ENCODE measurements at places on chromosomes 13 and 19.

DNA sequence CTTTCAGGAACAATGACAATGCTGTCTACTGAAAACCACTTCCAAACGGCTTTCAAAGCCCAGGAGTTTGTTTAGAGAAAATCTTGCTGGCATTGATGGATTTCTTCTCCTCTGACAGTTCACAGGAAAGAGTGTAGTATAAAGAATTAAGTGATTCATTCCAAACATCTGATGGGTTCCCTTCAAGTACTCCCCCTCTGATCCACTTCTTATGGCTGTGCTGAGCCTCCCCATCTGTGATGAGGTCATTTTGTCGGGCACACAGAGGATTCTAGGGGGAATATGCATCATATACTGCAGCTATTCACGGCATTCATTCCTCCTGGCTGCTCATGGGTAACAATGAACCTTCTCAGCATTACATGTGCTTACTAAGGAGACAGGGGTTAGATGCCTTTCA, 107.9 kb downstream of the RGCC start:
- DNase-seq, result no peak

GRCh38 chr13:113531041-113531873, 40.7 kb upstream of the DCUN1D2 start:
- DNase-seq, result peak; percentile 75

GRCh38 chr13:27955014-27955591, 14.0 kb downstream of the CDX2 start:
- DNase-seq, result no peak

DNA sequence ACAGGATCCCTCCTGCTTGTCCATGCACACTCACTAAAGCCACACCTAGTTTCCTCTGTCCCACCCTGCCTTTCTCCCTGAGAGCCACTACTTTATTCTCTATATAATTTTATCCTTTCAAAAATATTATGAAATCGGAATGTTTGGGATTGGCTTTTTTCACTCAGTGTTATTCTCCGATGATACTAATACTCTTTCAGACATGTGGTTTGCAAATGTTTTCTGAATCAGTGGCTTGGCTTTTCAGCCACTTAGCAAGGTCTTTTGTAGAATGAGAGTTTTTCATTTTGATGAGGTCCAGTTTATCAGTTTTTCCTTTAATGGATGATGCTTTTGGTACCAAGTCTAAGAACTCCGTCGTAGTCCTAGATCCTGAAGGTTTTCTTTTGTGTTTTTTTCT, 11.6 kb downstream of the SPATA13 start:
- DNase-seq, result no peak

DNA sequence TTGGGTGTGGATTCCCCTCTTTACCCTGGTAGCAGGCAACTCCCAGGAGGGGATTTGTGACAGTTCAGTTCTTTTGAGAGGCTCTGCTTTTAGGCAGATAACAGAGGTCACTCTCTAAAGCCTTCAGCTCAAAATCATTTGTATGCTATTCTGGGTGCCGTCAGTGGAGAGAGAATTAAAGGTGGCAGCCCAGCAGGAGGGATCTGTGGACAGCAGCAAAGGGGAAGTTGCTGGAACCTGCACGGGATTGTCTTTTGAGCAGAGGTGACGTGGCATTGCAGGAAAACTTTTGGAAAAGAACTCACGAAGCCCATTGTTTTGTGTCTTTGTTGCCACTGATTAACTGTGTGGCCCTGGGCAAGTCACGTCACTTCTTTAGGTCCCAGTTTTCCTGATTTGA, 62.4 kb upstream of the C1QTNF9 start:
- DNase-seq, result no peak

DNA sequence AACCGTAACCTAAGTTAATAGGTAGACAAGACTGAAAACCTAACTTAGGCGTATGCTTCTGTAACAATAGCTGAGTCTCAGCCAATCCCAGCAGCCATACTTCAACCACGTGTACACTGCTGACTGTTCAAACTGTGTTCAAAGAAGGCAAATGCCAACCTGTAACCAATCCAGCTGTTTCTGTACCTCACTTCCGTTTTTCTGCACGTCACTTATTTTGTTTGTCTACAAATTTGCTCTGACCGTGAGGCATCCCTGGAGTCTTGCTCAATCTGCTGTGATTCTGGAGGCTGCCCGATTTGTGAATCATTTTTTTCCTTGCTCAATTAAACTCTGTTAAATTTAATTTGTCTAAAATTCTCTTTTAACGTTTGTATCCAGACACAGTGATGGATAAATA, 59.2 kb downstream of the EDNRB start:
- no peak for DNase-seq

GRCh38 chr13:72457151-72457550, 270.3 kb downstream of the MZT1 start:
- DNase-seq, result no peak

GRCh38 chr19:4454747-4455718, 2.6 kb downstream of the UBXN6 start:
- no peak for DNase-seq

- no peak for DNase-seq
Measured at GRCh38 chr13:24221007-24221406, 60.5 kb downstream of the SPATA13 start.

DNA sequence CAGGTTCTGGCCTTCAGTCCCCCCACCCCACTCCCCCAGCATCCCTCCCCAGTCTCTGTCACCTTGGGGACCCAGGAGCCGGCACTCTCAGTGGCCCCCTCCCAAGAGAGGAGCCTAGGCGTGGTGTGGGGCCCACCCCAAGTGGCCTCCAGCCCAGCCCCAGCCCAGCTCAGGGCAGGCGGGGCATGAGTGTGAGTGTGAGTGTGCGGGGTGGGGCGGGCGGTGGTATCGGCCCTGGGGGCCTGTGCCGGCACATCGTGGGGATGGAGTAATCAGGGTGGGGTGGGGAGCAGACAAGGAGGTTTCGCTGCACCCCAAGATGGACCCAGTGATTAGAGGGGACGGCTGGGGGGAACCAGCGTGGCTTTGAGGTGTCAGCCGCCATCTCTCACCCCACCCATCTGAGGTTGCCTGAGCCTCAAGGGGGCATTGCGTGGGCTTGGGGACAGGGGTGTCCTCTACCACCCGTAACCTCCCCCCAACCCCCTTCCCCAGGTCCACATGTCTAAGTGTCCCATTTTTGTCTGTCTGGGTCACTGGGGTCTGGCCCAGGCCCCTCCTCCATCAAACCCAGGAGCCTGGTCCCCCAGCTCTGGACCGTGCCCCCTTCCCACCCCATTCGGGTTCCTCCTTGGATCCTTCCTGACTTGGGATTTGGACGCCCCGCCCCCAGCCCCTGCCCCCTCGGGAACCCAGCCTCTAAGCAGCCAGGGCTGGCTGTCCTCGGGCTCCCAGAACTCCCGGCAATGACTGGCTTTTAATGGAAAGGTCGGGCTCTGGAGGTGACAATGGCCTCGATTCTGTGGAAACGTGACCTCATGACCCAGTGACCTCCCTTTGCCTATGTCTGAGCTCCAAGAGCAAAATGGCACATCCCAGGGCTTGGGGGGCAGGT, 6.9 kb upstream of the SULT2B1 start:
- DNase-seq, result no peak

DNA sequence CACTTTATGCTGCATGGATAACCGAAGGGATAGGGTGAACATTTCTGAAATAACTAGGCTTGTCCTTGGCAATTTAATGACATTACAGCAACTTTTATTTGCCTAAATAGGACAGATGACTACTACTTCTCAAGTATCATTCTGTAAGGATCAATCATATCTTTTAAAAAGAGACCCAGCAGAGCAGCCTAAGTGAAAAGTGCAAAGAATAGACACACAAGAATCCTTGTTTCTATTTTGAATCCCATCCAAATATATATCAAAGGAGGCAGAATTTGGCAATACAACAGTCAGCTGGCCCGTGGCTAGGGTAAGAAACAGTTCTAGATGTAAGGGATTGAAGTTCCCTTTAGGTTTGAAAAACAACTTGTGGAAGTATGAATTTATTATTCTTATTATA, 6.9 kb downstream of the THSD1 start:
- DNase-seq, result no peak

DNA sequence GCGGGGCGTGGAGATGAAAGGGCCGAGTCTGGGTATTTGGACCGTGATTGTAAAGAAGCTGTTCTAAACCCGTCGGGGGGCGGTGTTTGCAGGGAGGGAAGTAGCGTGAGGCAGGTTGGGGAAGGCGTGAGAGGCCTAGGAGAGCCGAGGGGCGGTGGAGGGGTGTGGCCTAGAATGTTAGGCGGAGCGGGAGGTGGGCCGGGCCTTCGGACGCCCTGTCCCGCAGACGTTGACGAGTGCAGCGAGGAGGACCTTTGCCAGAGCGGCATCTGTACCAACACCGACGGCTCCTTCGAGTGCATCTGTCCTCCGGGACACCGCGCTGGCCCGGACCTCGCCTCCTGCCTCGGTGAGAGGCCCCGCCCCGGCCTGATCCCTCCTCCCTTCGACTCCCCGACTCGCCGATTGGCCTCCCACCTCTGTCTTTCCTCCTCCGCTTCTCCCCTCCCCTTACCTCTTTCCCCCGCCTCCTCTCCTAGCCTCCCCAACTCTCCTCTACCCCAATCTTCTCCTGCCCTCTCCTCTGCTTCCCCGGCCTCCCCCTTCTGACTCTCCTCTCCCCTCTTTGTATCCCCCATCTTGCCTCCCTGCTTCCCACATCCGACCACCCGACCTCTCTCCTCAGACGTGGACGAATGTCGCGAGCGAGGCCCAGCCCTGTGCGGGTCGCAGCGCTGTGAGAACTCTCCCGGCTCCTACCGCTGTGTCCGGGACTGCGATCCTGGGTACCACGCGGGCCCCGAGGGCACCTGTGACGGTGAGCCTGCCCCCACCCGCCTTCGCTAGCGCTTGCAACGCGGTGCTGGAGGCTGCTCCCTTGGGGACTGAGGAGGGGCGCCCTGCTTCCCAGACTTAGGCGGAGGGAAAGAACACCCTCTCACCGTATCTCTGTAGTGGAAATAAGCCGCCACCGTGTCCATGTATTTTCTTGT, 12.8 kb downstream of the LTBP4 start:
- no peak for DNase-seq

DNA sequence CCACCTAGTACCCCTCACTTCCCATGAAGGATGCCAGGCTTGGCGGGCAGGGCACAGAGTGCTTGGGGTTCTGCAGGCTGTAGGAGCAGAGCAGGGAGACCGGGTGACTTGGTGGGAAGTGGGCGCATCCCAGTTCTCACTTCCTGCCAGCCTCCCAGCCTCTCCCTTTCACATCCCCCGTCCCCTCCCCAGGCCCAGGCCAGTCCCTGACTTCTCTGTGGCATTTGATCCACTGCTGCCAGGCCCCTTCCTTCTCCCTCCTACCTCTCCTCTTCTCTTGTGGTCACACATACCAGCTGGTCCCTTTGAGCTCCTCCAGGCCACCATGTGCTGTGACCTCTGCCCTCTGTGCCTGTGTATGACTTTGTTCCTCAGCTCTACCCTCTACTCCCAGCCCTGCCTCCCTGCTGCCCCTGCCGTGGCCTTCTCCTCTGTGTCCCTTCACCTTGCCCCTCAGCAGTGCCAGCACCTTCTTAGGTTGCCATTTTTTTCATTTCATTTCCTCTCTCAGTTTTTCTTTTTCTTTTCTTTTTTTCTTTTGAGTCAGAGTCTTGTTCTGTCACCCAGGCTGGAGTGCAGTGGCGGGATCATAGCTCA, 19.5 kb downstream of the MYO1F start:
- DNase-seq, result no peak

- no peak for DNase-seq
Measured at GRCh38 chr19:16338470-16339360, 14.1 kb downstream of the KLF2 start.
